ENCODE measurements at places on chromosomes 4 and X.

DNA sequence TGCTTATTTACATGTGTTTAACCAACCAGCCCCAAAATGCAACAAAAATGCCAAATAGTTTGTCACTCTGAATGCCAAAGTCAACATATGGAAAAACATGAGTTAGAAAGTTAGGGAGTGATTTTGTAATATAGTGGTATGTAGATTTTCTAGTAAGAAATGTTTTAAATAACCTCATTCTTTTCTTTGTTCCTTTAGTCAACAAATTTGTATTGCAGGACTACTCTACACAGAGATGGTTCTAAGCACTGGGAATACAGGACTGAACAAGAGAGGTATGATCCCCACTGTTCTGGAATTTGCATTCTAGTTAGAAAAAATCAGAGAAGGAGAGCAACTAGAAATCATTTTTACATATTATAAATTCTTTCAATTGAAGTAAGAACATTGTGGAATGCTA is 218.8 kb upstream of the ANXA10 start:
- DNase-seq = no peak

- no peak for DNase-seq
These were observed 22.8 kb downstream of the PDLIM3 start for GRCh38 chr4:185512516-185512915.

DNA sequence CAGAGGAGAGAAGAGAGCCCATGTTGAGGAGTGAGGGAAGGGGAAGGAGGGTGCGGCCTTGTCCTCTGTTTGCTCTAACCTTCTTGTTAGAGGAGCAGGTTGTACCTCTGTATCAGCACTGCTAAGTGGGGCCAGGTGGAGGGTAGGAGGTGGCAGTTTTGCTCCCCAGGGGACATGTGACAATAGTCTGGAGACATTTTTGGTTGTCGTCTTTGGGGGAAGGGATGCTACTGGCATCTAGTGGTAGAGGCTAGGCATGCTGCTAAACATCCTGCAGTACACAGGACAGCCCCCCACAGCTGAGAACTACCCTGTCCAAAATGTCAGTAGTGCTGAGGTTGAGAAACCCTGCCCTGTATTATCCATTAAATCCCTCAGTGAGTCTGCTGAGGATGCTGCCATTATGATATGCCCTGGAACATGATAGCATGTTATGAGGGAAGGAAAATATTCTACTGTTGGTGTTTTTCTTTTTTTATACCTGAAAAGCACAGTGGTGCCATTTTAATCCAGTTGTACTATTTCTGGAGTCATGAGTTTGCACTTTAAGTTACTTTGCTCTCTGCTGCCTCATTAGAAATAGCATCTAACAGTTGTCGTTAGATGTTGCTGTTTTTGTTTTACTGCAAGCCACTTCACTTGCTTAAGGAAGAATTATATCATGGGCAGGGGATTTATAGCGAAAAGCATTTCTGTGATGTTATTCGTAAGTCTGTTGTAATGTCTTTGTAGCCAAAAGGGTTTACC is 90.6 kb downstream of the LRP2BP start:
- DNase-seq = peak; percentile 2

GRCh38 chr4:147933316-147933715 is 201.4 kb downstream of the ARHGAP10 start:
- no peak for DNase-seq

GRCh38 chr4:140187316-140187695 is 33.3 kb upstream of the MAML3 start:
- no peak for DNase-seq

- no peak for DNase-seq
These were observed 297.5 kb downstream of the ADAM29 start for GRCh38 chr4:175215657-175216056.

GRCh38 chrX:75989806-75990590 is 182.9 kb upstream of the PBDC1 start:
- DNase-seq = no peak

- DNase-seq = no peak
These were observed 86.8 kb downstream of the GATB start for GRCh38 chr4:151673908-151674520.

DNA sequence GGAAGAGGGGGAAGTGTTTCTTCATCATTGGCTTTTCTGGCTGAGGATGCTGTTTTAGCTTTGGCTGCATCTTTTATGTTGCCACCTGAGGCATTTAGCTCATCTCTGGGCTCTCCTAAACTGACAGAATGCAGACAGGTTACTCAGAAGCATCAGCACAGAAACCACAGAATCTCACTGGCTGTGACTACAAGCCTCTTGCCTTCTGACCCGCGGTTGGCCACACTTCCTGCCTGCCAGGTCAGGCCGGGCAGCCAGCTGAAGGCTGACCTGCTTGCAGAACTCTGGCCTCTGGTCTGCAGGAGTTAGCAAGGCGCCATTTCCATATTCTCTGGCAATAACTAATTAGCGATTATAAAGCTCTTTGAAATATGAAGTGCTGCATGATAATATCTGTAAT is 366.5 kb downstream of the MID1IP1 start:
- no peak for DNase-seq

DNA sequence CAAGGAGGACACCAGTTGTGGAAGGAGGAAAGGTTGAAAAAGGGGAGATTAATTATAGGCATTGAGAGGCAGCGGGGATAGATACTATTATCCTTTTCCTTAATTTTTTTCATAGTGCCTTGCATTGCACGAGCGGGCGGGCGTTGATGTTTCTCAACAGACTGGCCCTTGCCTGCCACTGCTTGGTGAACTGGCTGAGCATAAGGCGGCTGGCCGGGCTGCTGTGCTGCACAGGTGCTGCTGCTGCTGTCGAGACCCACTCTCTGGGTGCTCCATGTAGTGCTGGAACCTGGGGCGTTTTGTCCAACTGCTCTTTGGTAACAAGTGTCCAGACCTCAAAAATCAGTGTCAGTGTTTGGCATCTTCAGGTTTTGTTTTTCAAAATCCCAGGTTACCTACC is 83.3 kb upstream of the PAQR3 start:
- no peak for DNase-seq

- no peak for DNase-seq
These were observed 2.5 kb upstream of the RXFP1 start for GRCh38 chr4:158519226-158519625.

DNA sequence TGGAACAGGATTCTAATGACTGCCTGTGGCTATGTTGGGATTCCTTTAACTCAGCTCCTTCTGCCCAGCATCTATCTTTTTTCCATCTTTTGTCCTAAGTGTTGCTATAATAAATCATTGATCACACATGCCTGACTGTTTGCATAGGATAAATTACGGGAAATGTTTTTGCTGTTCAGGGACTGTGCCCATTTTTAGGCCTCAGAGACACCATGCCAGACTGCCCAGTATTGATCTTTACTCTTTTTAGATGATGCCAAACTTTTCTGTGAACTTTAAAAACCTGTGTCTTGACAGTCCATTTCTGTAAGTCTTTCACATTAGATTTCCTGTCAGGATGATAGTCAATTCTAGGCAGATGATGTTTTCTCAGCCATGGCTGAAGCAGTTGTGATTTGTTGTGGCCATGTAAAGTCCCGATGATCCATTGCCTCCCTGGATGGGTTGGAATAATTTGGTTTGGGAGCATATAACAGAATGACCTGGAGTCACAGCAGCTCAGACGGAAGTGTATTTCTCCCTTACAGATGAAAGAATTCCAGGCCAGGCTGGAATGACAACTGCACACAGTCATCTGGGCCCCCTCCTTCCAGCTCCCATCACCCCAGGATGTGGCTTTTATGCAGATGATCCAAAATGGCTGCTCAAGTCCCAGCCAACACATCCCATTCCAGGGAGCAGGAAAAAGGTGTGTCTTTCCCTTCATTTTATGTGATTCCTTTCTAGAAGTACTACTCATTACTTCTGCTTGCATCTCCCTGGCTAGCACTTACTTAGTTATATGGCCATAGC is 3.4 kb downstream of the HTT-AS start:
- no peak for DNase-seq

DNA sequence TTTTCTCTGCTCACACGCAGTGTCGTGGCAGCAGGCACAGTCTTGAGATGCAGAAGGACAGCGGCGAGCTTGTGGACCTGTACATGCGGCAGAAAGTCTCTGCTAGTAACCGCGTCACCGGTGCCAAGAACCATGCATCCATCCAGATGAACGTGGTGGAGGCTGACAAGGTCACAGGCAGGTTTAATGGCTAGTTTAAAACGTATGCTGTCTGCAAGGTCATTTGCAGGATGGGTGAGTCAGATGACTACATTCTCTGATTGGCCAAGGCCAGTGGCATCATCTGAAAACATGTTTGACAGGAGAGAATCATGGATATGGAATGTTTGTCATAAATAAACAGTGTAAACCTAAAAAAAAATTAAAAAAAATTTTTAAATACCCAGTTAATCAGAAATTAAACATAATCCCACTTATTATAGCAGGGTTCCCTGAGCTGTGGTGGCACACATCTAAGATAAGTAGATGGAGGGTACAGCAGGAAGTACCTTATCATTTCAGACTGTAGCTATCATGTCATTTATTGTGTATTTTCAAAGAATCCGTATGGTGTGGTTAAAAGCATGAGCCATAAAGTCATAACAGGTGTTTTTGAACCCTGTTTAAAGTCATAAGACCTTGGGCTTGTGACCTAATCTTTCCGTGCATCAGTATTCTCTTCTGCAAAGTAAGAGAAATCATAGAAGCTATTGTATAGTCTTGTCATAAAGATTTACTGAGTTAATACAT is 7.5 kb upstream of the BMP2K start:
- DNase-seq = no peak

DNA sequence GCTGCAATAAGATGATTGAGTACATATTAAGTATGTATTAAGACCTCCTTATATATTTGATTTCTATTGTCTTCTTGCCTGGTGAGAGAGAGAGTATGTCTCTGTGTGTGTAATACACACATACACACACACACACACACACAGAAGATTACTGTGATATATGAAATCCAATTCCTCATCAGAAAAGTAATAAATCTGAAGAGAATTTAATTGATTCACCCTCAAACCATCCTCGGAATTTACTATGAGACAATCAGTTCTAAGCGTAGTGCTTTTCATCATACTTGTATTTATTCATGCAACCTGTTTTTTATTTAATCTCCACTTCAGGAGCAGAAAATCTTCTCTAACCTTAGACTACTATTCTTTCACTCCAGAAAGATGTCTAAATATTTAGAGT is 62.3 kb upstream of the TLL1 start:
- DNase-seq = no peak

- no peak for DNase-seq
These were observed 74.9 kb downstream of the SPIN3 start for GRCh38 chrX:56920338-56920997.

- DNase-seq = no peak
These were observed 7.4 kb downstream of the WDR44 start for GRCh38 chrX:118353081-118353850.

DNA sequence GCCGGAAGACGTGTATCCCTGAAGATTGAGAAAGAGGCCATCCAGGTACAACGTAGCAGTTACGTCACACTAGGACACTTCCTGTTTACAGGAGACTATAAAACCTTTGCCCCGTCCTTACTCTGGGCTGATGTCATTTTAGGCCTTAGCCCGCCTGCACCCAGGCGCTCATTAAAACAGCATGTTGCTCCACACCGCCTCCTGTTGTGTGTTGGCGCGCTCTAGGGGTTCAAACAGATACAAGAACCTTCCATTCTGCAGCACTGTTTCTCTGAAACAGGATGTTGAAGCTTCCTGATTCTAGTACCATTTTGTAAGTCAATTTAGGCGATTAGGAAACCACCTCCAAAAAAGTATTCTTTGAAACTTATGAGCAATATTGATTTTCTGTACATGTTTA is 722.1 kb downstream of the PCDH7 start:
- DNase-seq = no peak

- no peak for DNase-seq
These were observed 139.2 kb upstream of the IRS4 start for GRCh38 chrX:108875548-108875947.

DNA sequence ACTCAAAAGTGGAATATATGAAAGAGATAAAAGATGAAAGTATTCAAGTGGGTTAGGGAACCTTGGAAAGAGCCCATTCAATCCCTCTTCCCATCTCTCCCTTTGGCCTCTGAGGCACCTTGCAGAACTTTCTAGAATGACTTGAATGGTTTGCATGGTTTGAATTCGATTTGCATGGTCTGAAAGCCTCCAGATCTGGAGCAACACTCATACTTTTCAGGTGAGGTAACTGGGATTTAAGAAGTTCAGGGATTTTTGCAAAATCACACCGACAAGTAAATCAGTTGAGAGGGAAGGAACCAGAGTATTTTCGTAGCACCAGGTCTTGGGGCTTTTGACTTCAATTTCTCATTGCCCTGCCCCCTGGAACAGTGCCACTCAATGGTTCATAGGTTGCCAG is 476.0 kb upstream of the FTHL17 start:
- DNase-seq = no peak

- DNase-seq = no peak
These were observed 3.8 kb upstream of the GYG2 start for GRCh38 chrX:2824886-2825285.

DNA sequence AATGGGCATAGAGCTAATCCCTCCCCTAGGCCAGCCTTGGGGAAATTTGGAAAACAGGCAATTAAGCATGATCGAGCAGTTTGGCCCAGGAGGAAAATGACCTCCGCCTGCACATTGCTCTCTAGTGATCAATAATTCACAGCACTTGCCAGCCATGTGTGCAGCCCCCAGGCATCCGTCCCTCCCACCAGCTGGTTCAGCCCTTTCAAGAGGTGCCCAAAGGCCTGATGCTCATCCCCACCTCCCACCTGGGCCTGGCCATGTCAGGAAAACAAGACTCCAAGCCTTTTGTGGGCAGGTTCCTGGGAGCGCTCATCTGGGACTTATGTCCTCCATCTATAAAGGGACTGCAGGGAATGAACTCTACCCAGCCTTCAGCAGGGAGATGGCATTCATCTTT is 17.5 kb upstream of the PPP2R2C start:
- DNase-seq = no peak

DNA sequence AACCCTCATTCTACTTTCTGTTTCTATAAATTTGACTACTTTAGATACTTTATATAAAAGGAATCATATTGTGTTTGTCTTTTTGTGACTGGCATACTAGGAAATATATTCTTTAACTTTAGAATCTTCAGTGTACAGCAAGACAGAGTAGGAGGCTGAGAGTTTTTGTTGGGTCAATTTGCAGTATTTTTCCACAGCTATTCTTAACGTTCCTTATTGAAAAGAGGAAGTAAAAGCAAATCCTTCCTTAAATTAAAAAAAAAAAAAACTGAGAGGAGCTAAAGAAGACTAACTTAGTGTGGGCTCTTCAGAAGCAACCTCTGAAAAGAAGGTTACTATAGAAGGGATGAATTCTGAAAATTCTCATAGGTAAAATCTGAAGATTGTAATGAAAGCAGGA is 1194.6 kb downstream of the ADGRL3 start:
- no peak for DNase-seq

- DNase-seq = no peak
These were observed 2344.1 kb downstream of the PCDH7 start for GRCh38 chr4:33064238-33064637.

- peak; percentile 47 for DNase-seq
These were observed 67.6 kb downstream of the POLA1 start for GRCh38 chrX:24761306-24761705.

GRCh38 chr4:162015090-162015489 is 148.7 kb downstream of the FSTL5 start:
- DNase-seq = no peak

All from SJCRH30 (cell line).